NCI-H774 (cell line): ENCODE measurements at places on chromosomes 11 and 22.

DNA sequence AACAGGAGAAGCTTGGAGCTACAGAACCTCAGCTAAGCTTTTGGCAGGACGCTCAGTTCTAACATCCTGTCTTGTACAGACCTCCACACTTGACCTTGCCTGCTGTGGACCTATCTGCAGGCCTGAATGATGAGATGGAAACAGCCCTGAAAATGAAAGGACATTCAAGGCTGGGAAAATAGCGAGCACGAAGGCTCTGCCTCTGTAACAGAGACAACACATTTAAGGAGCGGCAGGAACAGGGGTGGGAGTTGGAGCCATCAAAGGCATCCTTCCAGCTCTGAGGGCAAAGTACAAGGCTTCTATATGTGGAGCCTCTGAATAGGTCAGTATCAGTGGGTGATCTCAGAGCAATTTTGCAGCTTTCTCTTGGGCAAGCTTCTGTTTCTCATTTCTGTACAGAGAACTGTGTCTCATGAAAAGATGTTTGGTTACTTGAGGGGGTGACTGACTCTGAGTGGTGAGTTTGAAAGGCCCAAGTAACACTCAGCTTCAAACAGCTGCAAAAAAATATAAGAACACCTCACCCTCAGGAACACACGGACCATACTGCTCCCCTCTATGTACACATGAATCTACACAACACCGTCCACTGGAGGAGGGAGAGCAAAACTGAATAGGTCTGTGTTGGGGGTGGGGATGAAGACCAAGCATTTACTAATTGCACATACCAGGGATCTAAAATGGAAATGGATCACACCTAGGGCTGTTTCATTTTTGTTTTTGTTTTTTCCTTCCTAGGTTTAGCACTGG lies 101.6 kb downstream of the CCDC81 start:
- DNase-seq, result no peak

DNA sequence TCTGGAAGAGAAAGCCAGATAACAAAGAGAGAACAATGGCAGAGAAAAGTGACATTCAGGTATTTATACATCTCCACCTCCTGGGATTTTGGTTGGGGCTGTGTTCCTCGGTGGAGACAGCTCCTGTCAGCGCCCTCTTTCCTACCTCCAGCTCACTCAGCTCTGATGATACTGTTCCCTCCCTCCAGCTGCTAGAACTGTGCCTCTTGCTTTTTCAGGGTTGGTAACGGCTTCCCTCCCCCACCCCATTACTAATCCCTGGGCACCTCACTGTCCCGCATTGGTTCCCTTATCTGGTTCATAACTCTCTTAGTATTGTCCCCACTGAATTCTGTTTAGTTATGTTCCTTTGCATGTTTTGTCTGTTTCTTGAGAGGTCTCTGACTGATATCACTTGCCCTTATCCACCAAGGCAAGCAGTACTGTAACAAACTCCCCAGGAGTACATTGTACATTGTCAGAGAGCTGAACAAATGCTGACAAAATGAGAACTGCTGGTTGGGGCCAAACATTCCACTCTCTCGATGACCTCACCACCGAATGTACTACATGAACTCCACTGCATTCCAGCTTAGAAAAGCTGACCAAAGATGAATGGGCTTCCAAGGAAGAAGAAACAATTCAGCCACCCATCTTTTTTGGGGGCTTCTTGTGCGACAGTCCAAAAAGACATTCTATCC lies 5.7 kb upstream of the FBXO3 start:
- DNase-seq, result no peak

DNA sequence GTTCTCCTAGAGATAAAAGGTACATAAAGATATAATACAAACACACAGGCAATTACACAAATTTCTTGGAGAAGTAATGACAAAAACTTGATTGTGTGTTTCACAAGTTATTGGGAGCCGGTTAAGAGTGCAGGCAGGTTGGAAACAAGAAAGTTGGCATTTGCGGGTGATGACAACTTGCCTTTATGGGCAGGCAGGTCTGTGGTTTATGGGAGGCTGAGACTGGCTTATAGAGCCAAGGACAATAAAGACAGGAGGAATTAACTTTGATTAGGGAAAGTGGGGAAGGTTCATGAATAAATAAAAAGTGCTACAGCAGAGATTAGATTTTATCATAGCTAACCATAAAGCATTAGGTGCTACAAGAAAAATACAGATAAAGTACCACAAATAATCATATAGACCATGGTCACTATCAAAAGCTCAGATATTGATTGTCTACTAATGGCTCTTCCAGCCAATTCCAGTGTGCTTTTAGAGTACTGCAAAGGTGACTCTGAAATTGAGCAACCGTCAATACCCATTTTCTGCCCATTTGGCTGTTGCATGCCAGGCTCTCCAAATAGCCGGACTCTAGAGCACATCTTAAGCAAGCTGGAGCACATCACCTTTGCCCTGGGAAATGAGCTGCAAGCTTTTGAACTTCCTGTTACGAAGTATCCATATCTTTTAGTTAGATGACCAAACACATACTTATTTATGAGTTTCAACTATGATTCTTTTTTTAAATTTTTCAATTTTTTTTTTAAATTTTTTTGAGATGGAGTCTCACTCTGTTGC lies 33.9 kb upstream of the GAB2 start:
- no peak for DNase-seq

DNA sequence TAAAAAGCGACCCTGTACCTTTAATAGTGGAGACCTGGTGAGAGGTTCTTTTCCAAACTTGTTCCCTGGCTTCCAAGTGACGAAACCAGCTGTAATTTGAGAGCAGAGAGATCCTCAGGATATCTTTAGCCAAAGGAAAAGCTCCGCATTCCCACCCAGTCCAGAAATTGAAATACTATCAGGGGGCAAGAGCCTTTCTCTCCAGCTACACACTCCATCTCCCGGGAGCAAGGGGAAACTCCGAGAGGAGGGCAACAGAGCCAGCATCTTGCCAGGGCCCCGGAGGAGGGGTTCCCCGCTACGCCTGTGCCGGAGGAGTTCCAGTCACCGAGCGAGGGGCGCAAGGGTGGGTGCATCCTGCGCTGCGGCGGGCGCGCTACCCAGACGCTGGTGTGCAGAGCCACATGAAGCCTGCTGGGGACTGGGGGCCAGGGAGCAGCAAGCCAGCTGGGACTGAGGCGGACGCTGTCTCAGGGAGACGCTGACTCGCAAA lies at the start of gene FIBIN:
TSS of gene FIBIN (plus strand) at position 148 of the 493 bp plus-strand sequence. CDS start 415 bp downstream, outside the sequence.
- DNase-seq, result no peak

DNA sequence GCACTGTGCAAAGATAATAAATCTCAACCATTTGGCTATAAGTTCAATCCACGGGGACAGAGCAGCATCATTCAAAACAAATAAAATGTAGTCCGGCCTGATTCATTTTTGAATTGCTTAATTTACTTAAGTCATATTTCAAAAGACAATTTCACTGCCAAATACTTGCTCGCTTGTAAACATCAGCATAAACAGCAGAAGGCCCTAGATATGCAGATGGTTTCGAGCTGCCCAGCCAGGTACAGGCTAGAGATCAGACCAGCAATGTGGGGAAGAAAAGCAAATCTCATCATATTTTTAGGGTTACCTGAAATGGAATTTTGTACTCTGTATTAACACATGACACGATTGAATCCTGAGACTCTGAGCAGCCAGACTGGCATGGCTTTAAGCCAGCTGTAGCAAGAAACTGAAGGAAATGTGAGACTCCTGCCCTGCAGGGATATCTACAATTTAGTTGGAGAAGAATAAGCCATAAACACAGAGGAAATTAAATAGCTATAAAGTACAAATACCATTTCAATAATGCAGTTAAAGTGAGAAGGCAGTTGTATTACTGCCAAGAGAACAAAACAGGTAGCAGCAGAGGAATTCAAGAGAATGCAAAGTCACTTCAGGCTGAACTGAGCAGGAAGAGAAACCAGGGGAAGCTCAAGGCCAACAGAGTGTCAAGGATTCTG lies 440.3 kb downstream of the ETS1 start:
- DNase-seq, result no peak

DNA sequence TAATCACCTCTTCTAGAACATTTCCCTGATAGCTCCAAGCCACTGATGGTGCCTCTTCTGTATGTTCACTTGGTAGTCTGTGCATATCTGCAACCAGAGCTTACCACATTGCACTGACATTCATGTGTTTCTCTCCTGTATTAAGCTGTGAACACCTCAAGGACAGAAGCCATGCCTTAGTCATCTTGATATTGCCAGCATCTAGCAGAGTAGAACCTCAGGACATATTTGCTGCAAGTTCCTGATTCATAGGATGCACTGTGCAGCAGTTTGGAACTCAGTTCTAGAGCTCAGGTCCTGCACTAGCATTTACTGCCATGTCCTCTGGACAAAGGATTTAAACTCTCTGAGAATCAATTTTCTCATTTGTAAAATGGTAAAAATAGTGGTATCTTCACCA lies 722.4 kb upstream of the ANO5 start:
- no peak for DNase-seq

GRCh38 chr11:47518212-47518964 lies 34.5 kb downstream of the CELF1 start:
- DNase-seq, result no peak

- DNase-seq, result no peak
Measured at GRCh38 chr11:36376009-36376887, 80.2 kb downstream of the PRR5L start.

DNA sequence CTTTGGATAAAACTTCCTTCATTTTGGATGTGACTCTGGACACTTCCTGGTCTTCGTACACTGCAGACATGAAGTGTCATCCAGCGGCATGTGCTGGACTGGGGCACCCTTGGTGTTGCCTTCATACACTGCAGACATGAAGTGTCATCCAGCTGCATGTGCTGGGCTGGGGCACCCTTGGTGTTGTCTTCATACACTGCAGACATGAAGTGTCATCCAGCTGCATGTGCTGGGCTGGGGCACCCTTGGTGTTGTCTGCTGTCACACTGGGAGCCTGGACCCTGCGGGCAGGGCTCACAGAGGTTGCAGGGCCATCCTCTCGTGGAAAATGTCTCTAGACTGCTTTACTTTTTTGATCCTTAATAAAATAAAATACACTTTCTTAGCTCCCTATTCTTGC lies 771.4 kb downstream of the BRD1 start:
- DNase-seq, result no peak
